ENCODE measurements at places on chromosomes 4 and X.
A peak's percentile ranks its signal among the peaks of the same experiment; 100 is the strongest.

DNA sequence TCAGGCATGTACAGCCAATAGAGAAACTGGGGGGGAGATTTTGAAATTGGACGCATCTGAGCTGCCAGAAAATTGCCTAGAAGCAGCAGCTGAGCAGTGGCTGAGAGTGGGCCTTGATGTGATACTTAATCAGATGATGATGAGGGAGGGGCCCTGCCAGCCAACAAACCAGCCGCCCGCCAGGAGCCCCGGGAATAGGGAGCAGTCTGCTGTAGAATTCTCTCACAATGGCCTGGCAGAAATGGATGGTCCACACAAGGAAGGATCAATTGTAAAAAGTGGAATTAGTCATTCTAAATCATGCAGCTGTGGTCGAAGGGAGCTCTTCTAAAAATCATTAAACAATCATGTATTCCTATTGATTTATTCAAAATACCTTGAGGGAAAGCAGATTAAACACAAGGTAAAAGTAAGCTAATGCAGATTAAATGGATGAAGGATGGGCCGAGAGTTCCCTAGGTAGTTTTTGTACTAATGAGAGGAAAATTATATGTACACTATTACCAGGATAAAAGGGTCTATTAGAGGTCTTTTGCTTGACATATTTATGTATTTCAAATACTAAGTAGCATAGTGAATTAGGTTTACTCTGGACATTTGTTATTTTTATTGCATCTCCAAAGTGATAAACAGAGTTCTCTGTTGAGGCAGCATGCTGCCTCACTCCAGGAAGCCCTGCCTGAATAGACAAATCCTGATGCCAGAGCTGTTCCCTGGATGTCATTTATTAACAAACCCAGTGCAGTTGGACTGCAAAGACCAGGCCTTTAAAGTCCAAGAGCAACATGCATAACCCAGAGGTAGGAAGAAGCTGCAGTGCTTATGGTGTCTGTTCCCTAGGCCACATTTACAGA lies 91.3 kb downstream of the NKX6-1 start:
- no peak for DNase-seq

GRCh38 chr4:9769321-9769720 lies 12.1 kb upstream of the DRD5 start:
- DNase-seq = no peak

- DNase-seq = no peak
Measured at GRCh38 chrX:152614791-152615190, 22.9 kb upstream of the GABRQ start.

- no peak for DNase-seq
Measured at GRCh38 chr4:1035510-1035909, 24.1 kb downstream of the FGFRL1 start.

GRCh38 chrX:133403984-133404383 lies 11.3 kb downstream of the GPC4 start:
- no peak for DNase-seq

- DNase-seq = no peak
Measured at GRCh38 chr4:149784018-149784417, 31.6 kb downstream of the IQCM start.

- DNase-seq = no peak
Measured at GRCh38 chr4:188811121-188811520, 671.9 kb downstream of the TRIML1 start.

DNA sequence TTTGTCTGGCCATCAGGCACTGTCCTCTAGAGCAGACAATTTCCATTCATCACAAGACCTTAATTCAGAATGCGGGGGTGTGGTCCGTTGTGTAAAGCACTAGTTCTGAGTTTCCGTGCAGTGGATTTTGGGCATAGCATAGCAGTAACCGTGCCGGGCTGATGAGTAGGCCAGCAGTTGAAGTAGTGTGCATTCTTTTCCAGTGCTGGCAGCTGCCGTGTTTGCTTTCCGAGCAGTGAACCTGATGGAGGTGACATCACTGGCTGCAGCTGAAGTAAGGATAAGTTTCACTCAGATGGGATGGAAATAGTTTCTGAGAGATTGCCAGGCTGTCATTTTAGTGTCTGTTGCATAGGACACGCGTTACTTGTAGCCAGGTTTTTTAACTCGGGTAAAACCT lies 107.0 kb upstream of the STIM2 start:
- DNase-seq = no peak

GRCh38 chrX:85303544-85303943 lies 59.8 kb downstream of the ZNF711 start:
- no peak for DNase-seq

GRCh38 chr4:75371915-75372314 lies 142.3 kb downstream of the RCHY1 start:
- no peak for DNase-seq

DNA sequence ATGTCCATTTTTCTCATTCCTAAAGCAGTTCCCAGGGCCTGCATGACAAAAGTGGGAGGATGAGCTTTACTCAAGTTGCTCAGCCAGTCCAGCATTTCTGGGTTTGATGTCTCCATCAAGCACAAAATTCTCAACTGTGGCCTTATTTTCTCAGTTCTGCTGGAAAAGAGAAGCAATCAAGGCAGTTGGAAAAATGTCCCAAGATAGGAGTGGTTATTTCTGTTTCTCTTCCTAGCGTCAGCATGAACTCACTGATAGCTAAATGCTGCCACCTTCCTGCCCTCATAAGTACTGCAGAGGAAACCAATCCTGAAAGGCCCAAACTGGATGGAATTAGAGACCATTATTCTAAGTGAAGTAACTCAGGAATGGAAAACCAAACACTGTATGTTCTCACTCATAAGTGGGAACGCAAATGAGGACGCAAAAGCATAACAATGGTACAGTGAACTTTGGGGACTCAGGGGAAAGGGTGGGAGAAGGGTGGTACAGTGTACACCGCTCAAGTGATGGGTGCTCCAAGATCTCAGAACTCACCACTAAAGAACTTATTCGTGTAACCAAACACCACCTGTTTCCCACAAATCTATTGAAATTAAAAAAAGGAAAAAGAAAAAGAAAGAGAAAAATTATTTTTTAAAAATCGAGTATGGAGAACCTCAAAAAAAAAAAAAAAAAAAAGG lies 29.6 kb downstream of the ADH7 start:
- no peak for DNase-seq

DNA sequence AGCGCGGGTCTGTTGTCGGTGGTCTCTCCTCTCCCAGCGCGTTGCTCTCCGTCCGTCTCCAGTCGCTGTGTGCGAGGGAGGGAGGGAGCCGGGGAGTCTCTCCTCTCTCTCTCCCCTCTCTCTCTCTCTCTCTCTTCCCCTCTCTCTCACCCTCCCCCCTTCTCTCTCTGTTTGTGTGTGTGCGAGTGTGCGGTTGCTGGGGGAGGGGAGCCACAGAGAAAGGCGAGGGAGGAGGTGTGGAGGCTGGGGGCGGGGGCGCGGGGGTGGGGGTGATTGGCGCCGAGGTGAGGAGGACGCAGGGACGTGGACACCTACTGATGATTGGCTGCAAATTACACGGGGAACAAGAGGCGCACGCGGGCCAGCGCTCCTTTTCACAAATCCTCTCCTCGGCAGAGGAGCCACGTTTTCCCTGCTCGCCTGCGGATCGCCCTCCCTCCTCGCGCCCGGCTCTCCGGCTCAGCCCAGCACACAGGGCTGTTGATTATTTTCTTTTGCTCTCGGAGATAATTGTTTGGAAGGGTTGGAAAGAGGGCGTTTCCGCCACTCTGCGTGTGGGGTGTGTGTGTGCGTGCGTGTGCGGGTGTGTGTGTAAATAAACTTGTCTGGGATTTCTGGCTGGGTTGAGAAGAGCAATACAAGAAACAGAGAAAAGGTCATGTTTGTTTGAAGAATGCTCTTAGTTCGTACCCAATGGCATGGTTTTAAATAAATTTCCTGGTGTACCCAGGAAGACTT lies at the start of gene CXXC4:
CXXC4 (minus strand) TSS at position 73 of the 738 bp plus-strand sequence. CDS start 3,092 bp downstream, outside the sequence.
- DNase-seq = peak; percentile 33

DNA sequence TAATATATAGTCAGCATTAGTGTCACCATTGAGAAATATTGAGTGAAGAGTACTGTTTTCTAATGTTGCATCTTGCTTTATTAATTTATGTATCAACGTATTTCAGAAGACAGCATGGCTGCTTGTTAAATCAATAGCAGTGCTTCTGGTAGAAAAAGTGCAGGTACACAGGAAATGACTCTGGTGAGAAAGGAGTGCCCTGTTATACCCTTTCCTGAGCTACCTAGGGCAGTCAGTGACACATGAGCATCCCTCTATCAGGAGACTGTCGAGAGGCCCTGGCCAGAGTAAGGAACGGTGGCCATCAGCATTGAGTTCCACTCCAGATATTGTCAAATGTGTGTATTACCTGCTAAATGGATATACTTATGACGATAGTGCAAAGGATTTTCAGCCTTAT lies 42.1 kb downstream of the SCML1 start:
- no peak for DNase-seq

DNA sequence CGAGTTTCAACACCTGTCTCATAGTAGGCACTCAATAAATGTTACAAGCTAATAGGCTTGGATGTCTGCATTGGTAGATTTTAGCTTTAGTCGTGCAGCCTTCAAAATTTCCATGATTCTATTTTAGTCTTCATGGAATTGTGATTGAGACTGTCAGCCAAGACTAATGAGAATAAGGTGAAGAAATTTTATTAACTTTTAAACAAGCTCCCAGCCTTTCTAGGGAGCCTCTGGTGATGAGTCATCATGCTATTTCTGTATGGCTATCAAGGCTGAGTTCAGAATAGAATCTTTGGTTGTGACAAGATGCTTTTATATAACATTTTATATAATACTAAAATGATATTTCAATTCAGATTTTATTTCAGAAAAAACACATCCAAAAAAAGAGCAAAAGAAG lies 685.8 kb downstream of the GABRG1 start:
- no peak for DNase-seq

- DNase-seq = no peak
Measured at GRCh38 chrX:29547877-29548276, 667.5 kb upstream of the MAGEB2 start.

GRCh38 chr4:71683309-71683708 lies 100.6 kb downstream of the GC start:
- DNase-seq = no peak

GRCh38 chr4:106333186-106333585 lies 16.8 kb downstream of the AIMP1 start:
- DNase-seq = no peak

DNA sequence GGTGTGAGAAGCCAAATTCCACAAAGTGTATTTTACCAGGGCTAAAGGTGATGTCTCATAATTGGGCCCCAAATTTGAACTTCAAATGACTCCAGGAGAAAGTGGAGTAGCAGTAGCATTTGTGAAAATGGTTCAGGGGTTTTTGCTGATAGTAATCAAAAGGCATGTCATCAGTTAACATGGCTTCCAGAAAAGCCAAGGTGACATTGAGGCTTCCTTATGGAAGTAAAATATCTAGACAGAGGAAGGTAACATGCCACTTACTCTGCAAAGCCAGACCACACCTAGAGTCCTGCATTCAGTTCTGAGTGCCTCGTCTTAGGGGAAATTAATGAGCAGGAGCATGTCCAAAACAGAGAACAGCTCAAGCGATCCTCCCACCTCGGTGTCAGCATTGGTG lies 2.2 kb upstream of the RPL36A start:
- no peak for DNase-seq

DNA sequence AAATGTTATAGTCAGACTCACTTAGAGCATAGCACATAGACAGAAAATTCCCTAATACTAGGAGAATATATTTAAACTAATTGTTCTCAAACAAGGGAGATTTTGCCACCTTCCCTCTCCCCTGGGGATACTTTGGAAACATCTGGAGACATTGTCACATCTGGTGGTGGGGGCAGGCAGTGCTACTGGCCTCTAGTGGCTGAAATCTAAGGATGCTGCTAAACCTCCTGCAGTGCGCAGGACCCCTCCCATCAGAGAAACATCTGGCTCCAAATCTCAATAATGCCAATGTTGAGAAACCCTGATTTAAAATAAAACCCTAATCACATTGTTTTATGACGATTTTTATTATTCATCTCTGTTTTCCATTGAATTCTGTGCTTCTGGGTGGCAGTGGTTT lies 244.9 kb downstream of the FRMPD4 start:
- DNase-seq = no peak

GRCh38 chr4:72006586-72006985 lies 25.2 kb upstream of the NPFFR2 start:
- no peak for DNase-seq

DNA sequence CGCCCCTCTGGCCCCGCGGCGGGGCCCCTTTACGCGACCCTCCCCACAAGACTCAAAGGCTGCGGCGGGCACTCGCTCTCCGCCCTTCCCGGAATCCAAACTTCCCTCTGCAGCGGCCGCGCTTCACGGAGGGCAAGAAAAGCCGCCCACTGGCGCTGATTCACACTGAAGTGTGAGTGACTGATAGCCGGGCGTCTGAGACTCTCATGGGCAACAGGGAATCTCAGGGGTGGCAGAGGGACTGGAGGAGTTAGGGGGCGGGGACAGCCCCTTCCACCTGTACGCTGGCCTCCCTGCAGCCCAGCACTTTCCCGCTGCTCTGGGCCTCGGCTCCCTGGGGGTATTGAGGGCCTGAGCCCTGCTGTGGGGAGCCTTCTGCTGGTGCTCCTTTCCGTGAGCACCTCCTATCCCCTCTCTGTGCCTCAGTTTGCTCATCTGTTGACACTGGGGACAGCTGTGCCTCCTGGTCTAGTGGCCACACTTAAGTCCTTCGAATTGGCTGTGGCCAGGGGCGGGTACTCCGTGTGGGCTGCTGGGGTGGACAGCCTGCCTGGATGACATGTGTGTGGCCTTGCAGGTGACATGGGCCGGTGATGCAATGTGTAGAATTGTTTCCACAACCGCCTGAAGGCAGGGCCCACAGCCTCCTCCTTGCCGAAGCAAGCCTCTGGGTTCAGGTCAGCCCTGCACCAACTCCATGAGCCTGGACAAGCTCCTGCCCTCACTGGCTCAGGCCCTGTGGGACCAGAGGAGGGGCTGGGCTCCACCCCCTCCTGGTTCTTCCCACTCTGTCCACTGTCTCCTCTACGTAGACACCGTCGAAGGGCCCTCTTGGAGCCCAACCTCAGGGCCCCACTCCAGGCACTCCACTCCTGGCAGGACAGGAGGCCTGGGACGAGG lies 951 bp downstream of the SH3BP2 start:
- DNase-seq = no peak

DNA sequence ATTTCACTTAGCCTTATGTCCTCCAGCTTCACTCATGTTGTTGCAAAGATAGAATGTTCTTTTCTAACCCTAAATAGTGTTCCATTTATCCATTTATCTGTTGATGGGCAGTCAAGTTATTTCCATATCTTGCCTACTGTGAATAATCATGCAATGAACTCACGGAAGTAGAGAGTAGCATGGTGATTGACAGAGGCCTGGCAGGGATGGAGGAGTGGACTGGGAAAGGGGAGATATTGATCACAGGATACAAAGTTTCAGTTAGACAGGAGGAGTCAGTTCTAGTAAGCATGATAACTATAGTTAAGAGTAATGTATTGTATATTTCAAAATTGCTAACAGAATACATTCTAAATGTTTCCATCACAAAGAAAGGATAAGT lies 10.3 kb upstream of the CLNK start:
- no peak for DNase-seq

DNA sequence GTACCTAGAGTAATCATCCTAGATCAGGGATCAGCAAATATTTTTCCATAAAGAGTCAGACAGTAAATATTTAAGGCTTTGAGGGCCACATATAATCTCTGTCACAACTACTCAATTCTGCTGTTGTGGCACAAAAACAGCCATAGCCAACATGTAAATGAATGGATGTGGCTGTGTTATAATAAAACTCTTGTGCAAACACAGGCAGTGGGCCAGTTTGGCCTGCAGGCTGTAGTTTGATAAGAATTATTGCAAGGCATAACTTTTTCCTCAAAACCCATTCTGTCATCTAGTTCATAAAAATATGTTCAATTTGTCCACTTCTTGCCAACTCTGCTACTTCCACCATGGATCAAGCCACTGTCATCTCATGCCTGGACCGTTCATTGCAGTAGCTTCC lies 39.4 kb upstream of the SHROOM4 start:
- no peak for DNase-seq

Data from NCI-H187 treated with DMSO at 0.1 percent for 48 hours (cell line).